ENCODE measurements at places on chromosomes 2 and 18. TPM values are rescaled to one million over a fixed set of nuclear protein-coding genes. Genes with fewer than 3 reads are reported as not detected.

ERFE gene
- 1.0 TPM for total RNA-seq

CRYGD gene
- total RNA-seq = not detected

ADAM23 gene
- 0.54 TPM for total RNA-seq

CCDC85A gene
- total RNA-seq = not detected

NT5DC4 gene
- total RNA-seq = not detected

NOL4 gene
- not detected for total RNA-seq

TMEM200C gene
- not detected for total RNA-seq

ALK gene
- total RNA-seq = not detected

GPBAR1 gene
- 0.45 TPM for total RNA-seq

MBP gene
- total RNA-seq = 41.5 TPM

SOS1 gene
- total RNA-seq = 56.8 TPM

IL36A gene
- total RNA-seq = not detected

CNRIP1 gene
- total RNA-seq = not detected

CKAP2L gene
- total RNA-seq = 24.5 TPM

TUBA3E gene
- not detected for total RNA-seq

ABCB11 gene
- total RNA-seq = not detected

CDH2 gene
- total RNA-seq = not detected

LYG1 gene
- total RNA-seq = 0.54 TPM

GRP gene
- not detected for total RNA-seq

DSG1 gene
- total RNA-seq = not detected

ACVR1C gene
- total RNA-seq = 1.7 TPM

RGPD4 gene
- not detected for total RNA-seq

LRRC30 gene
- not detected for total RNA-seq

C18orf54 gene
- total RNA-seq = 7.6 TPM

GBX2 gene
- total RNA-seq = not detected

AKAIN1 gene
- total RNA-seq = not detected

ALLC gene
- not detected for total RNA-seq

LAMA3 gene
- total RNA-seq = not detected

REG3G gene
- total RNA-seq = not detected

CYP27A1 gene
- 0.14 TPM for total RNA-seq

Data from activated CD8-positive, alpha-beta T cell treated with anti-CD3 and anti-CD28 coated beads for 36 hours (primary cell).